ENCODE measurements at places on chromosomes 5 and 9.

GRCh38 chr5:56482363-56482762 lies 249.2 kb upstream of the ANKRD55 start:
- DNase-seq = no peak

DNA sequence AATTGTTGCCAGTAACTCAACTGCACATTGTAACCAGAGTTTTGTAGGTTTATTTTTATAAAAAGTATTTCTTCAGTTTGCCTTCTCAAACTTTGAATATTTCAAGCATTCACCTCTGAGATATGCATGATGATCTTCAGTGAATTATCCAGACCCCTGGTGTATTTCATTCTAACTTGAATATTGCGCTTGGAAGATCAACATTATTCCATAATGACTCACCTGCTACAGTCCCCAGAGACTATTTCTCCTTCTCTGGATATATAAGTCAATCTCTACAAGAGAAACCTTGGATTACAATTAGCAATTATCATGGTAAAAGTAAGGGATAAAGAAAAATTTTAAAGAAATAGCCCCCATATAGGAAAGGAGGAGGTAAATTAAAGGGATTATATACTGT lies 1041.0 kb downstream of the TLE1 start:
- DNase-seq = no peak

- no peak for DNase-seq
These were observed 16.6 kb downstream of the SH3PXD2B start for GRCh38 chr5:172437445-172438318.

DNA sequence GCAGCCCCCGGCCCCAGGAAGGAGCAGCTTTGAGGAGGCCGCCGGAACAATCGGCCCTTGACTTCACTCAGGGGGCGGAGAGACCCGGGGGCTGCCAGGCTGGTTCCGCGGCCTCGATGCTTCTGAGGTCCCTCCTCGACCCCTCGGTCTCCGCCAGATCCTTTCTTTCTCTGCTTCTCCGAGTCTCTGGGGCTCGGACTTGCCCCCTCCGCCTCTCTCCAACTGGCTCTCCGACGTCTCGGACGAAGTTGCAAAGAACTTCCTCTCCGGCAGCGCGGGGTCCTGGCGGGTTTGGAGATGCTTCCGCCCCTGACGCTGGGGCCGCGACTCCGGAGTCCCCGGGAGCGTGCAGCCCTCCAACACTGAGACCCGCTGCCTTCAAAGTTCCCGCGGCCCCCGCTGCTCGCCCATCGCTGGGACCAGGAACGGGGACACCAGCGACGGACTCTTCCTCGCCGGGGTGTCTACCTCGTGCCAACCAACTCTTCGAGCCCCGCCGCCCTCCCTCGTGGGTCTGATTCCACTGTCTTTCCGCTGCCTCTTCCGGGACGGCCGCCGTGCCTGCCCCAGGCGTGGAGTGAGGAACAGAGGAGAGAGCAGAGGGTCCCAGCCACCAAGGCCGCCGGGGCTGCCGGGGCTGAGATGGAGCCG lies 7.0 kb downstream of the PAX5 start:
- DNase-seq = no peak

GRCh38 chr5:158135682-158136179 lies 276.8 kb upstream of the CLINT1 start:
- no peak for DNase-seq

GRCh38 chr5:24141046-24141445 lies 503.7 kb downstream of the CDH10 start:
- no peak for DNase-seq

DNA sequence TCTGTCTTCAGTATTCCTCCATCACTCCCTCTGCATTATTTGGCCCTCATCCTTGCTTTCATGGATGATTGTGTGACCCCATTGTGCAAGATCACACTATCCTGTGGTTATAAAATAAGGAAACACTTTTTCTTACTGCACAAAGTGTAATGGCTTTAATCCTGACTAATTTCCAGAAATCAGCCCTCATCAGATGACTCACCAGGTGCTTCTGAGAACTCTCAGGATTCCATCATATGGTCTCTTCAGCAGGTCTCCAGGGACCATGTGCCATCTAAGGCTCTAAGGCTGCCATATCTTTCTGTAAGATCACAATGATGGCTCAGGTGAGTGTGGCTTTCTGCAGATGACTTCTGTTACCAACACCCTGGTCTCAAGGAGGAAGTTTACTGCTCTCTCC lies 27.3 kb upstream of the FER start:
- DNase-seq = no peak

- DNase-seq = no peak
These were observed 545.6 kb upstream of the MEF2C start for GRCh38 chr5:89428624-89429023.

GRCh38 chr9:136807281-136808074 lies at the start of gene RABL6:
TSS of gene RABL6 (plus strand) at chr9:136807948. CDS start at chr9:136808197, 249 bp downstream.
- DNase-seq = peak; percentile 76

- DNase-seq = peak; percentile 31
These were observed at the start of gene SPOCK1 for GRCh38 chr5:137498736-137499505. TSS of gene SPOCK1 (minus strand) at chr5:137499326.

DNA sequence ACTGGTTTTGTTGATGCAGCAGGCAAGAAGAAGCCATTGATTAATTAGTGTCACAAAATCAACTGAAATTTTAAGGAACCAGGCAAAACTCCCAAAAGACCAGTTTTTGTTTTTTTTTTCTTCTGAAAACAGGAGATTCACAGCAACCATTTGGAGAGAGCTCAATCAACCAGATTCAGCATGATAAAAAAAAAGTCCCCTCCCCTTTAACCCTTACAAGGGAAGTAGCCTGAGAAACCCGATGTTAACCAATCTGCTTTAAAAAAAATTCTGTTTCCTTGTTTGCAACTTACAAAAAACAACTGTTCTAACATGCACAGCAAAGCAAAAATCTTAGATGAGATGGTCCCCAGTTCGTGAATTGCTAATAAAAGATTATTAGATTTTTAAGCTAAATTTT lies 59.7 kb downstream of the HMHB1 start:
- no peak for DNase-seq

GRCh38 chr9:98917746-98918487 lies 25.8 kb upstream of the COL15A1 start:
- DNase-seq = no peak

- no peak for DNase-seq
These were observed 328.9 kb upstream of the MEF2C start for GRCh38 chr5:89211836-89212235.

DNA sequence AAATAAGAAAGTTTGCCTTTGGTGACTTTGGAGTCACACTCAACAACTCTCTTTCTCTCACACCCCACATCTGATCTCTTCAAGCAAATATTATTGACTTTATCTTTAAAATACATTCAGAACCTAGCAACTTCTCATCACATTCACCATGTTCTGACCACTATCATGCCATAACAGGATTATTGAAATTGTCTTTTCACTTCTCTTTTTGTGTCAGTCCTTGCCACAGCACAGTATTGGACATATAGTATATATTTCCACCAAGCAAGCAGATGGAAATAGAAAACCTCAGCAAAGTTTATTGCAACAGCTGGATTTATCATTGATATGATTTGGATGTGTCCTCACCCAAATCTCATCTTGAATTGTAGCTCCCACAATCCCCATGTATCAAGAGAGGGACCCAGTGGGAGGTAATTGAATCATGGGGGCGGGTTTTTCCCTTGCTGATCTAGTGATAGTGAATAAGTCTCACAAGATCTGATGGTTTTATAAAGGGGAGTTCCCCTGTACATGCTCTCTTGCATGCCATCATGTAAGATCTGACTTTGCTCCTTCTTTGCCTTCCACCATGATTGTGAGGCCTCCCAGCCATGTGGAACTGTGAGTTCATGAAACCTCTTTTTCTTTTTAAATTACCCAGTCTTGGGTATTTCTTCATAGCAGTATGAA lies 26.9 kb upstream of the ITGA1 start:
- DNase-seq = no peak

- DNase-seq = peak; percentile 63
These were observed 33.5 kb downstream of the SPEF2 start for GRCh38 chr5:35651002-35651756.

DNA sequence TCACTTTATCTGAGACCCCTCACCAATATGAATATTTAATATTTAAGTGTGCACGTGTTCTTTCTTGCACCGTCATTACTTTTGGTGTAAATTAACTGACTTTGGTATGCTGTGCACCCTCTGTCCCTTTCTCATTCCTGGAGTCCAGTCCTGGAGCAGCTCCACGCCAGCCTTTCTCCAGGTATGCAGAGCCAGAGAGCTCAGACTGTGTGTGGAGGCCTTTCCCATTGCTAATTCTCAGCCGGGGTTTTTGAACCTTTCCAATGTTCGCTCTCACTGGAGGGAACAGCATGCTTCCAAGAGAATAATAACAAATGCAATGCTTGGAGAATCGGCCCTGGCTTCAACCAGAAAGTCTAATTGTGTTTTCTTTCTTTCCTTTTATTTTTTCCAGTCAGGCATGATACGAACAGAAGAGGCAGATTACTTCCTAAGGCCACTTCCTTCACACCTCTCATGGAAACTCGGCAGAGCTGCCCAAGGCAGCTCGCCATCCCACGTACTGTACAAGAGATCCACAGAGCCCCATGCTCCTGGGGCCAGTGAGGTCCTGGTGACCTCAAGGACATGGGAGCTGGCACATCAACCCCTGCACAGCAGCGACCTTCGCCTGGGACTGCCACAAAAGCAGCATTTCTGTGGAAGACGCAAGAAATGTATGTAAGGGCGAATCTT lies 41.7 kb downstream of the ADAMTS16 start:
- no peak for DNase-seq

DNA sequence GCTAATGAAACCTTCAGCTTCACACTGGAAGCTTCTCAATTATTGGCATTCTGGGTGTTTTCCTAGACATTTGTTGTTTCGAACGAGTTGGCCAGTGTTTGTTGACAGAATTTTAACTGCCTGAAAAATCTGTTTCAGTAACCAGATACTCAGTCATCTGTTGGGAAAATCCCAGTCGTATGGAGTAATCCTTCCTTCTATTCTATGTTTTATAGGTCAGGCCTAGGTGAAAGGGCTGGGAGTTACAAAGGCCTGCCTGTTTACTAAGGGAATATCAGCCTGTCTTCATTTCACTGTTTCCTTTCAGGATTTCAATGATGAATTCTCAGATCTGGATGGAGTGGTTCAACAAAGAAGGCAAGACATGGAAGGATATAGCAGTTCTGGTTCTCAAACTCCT lies 59.9 kb downstream of the GRAMD2B start:
- DNase-seq = no peak

- no peak for DNase-seq
These were observed 278.9 kb downstream of the CHSY3 start for GRCh38 chr5:130183115-130183514.

DNA sequence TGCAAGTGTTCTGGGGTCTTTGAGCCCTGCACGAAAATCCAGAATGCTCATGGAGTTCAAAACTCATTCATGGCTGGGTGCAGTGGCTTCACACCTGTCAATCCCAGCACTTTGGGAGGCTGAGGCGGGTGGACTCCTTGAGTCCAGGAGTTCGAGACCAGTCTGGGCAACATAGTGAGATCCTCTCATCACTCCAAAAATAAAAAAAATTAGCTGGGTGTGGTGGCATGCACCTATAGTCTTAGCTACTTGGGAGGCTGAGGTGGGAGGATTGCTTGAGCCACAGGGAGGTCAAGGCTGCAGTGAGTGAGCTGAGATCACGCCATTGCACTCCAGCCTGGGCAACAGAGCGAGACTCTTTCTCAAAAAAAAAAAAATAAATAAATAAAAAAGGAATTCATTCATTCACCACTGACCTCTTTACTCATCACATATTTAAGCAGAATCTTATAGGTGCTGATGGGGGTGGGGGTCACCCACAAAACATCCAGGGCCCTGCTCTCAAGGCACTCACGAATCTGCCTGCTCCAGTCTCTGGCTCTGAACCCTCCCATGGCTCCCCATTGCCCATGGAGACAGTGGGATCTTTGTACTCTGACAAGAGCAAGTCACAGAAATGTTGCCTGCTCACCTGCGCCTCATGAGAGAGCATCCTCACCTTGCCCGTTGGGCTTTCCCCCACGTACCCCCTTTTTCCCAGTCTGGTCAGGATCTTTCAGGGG lies 76.7 kb upstream of the IER5L start:
- DNase-seq = no peak

GRCh38 chr5:30540150-30540549 lies 653.3 kb upstream of the CDH6 start:
- DNase-seq = no peak

DNA sequence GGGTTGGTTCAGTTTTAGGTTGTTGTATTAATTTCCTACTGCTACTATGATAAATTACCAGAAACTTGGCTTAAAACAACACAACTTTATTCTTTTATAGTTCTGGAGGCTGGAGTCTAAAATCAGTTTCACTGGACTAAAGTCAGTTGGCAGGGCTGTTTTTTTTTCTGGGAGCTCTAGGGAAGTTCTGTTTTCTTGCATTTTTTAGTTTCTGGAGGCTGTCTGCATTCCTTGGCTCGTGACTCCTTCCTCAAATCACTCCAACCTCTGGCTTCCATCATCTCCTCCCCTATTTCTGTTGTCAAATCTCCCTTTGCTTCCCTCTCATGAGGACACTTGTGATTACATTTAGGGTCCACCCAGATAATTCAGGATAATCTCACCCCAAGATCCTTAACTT lies 51.3 kb upstream of the SUB1 start:
- no peak for DNase-seq

GRCh38 chr9:121277518-121278295 lies 9.7 kb downstream of the GSN start:
- no peak for DNase-seq

- DNase-seq = no peak
These were observed 30.6 kb downstream of the PLPP7 start for GRCh38 chr9:131320031-131320685.

DNA sequence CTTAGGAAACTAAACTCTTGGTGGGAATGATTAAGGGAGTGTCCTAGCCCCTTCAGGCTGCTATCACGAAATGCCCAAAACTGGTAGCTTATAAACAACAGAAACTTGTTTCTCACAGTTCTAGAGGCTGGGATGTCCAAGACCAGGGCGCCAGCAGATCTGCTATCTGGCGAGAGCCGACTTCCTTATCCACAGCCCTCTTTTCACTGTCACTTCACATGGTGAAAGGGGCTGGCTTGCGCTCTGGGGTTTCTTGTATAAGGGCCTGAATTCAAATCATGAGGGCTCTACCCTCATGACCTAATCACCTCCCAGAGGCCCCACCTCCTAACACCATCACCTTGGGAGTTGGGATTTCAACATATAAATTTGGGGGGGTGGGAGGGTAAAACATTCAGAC lies 49.1 kb downstream of the IPPK start:
- no peak for DNase-seq

GRCh38 chr5:176772271-176773210 lies 37.8 kb upstream of the UNC5A start:
- DNase-seq = no peak

All from activated CD4-positive, alpha-beta T cell treated with anti-CD3 and anti-CD28 coated beads, Interleukin-2, amount 50 U/mL, for 1 hour (primary cell).